ENCODE measurements at places on chromosomes 2 and 18.

DNA sequence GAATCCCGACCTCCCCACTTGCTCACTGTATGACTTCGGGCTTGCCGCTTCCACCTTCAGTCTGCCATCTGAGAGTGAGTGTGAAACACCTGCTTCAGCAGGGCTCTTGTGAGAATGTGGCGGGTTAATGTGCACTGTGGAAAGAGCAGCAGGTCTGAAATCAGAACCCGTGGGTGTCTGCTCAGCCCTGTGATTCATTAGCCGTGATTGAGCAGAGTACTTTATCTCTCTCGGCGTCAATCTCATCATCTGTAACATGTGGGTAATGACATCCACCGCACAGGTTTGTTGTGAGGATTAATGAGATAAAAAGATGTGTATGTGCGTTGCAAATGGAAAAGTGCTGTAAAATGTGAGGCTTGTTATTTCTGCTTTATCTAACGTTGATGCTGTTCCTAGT lies 128.6 kb downstream of the LRATD1 start:
- no peak for DNase-seq

DNA sequence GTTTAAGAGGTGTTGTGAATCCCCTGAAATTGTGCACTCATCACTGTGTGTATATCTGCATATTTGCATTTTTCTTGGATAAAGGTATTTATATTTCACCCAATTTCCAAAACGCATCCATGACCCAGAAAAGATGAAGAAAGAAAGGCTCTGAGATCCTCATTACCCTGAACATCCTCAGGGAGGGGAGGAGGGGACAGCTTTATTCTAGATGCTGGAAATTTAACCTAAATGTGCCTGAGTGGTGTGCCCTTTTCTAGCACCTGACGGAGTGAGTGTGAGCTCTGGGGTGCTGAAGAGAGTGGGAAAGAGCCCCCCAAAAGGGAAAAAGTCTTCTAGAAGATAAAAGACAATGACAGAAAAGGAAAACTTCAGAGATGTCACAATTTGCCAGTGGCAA lies 20.8 kb downstream of the CNTNAP5 start:
- DNase-seq = no peak

DNA sequence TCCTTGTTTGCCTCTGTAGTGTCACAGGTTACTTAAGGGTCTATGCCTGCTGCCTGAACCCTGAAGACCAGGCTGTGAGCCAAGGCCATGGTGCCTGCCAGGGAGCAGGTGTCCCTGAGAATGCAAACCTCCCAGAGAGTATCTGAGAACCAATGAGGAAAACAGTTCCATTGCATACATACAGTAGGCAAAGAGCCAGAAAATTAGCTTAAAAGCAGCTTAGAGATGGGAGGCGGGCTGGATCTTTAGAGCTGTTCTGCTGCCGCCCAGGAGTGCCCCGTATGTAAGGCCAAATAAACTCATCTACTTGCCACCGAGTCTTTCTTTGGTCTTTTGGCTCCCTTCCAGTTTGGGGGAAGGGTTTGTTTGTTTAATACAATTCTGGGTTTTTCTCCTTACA lies 327.9 kb downstream of the CLIP4 start:
- no peak for DNase-seq

GRCh38 chr2:16628314-16628713 lies 37.3 kb downstream of the CYRIA start:
- no peak for DNase-seq

- no peak for DNase-seq
Observed at GRCh38 chr18:44709307-44710126, 28.8 kb downstream of the SETBP1 start.

GRCh38 chr2:201107624-201108023 lies 8.3 kb upstream of the CFLAR start:
- no peak for DNase-seq

DNA sequence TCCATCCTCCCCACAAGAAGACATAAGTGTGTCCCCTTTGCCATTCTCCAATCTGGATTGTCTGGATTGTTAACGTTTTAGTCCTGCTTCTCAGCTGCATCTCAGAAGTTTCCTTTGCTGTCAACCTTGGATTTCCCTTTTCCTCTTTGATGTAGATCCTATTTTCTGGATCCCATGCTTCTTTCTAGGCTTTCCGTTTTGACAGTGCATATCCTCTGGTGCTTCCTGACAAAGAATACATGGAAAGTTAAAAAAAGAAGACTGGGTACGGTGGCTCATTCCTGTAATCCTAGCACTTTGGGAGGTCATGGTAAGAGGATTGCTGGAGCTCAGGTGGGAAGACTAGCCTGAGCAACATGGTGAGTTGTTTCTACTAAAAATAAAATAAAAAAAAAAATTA lies 26.8 kb downstream of the ABI2 start:
- no peak for DNase-seq

- DNase-seq = no peak
Observed at GRCh38 chr2:10097352-10098148, 17.3 kb upstream of the CYS1 start.

DNA sequence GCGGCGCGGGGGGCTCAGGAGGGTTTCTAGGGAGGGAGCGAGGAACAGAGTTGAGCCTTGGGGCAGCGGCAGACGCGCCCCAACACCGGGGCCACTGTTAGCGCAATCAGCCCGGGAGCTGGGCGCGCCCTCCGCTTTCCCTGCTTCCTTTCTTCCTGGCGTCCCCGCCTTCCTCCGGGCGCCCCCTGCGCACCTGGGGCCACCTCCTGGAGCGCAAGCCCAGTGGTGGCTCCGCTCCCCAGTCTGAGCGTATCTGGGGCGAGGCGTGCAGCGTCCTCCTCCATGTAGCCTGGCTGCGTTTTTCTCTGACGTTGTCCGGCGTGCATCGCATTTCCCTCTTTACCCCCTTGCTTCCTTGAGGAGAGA lies 5.2 kb downstream of the PROC start:
- no peak for DNase-seq

DNA sequence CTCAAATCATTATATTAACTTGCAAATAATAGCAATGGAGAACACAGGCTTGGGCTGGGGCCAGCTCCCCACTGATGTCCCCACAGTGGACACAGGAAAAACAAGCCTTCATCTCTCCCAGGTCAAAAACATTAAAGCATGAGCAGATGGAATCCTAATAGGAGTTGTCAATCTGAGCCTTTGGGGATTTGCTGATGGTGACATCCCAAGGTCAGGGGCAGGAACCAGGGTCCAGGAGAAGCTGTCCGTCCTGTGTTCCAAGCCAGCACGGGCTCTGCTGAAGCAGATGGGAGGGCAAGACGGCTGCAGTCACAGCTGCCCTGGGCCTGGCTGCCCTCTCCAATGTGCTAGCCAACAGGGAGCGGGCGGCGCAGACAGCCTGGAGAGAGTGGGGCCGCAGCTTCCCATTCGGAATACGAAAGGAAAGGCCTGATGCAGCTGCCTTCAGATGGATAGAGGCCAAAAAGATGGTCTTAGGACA lies 135.5 kb downstream of the NDUFA10 start:
- DNase-seq = no peak

- DNase-seq = no peak
Observed at GRCh38 chr18:40877096-40877495, 1077.9 kb upstream of the PIK3C3 start.

DNA sequence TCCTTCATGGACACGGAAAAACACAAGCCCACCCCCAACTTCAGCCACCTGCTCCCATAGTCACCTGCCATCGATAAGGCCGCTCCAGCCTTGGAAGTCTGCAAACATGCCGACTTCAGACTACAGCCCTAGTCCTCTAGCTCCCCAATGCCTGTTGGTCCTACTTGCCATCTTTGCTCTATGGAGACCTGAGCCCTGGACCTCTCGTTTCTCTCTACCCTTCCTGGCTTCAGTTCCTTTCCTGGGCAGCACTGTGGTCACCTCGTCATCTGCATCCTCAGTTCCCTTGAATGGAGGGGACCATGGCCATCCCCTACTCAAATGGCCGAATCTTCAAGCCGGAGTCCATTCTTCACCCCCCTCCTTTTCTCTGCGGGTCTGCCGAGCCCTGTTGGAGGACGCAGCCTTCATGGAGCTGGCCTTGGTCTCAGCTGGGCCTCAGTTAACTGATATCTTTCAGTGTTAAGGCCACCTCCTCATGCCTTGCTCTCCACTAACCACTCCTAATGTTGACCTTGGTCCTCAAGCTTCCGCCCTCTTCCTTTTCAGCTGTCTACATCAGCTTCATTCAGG lies 47.7 kb upstream of the GBX2 start:
- no peak for DNase-seq

GRCh38 chr2:191153716-191154115 lies 2.9 kb upstream of the STAT4 start:
- no peak for DNase-seq

- DNase-seq = no peak
Observed at GRCh38 chr2:190431907-190432306, 23.8 kb downstream of the MFSD6 start.

- no peak for DNase-seq
Observed at GRCh38 chr18:13300029-13300428, 81.5 kb downstream of the LDLRAD4 start.

DNA sequence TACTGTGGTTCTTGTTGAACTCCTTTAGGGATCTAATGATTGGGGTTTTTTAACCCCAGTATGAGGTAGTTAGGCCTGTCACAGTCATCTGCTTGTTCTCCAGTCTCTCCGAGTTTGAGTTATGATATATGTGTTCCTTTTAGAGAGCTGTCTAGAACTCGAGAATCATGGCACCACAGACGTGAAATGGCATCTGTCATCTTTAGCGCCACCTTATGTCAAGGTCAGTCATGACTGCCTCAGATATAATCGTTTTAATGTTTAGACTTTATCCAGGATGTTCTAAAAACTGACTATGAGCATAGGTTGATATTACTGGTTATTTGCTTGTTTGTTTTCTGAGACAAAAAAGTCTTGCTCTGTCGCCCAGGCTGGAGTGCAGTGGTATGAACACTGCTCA lies 112.2 kb downstream of the CEP192 start:
- no peak for DNase-seq

All from bone marrow (tissue), 2 donors.